Camera-type eye (tissue), 1 donor: ENCODE measurements at places on chromosomes 6 and 20. TPM values are rescaled to one million over a fixed set of nuclear protein-coding genes. Genes with fewer than 3 reads are reported as not detected.

CCM2L gene
- 4.8 TPM for total RNA-seq

SLC4A11 gene
- 1.8 TPM for total RNA-seq

POU3F2 gene
- total RNA-seq = 5.4 TPM

ABHD16B gene
- not detected for total RNA-seq

CDH26 gene
- 4.6 TPM for total RNA-seq

OLIG3 gene
- total RNA-seq = not detected

CHRNA4 gene
- 12.0 TPM for total RNA-seq
